Activated CD4-positive, CD25-positive, alpha-beta regulatory T cell (primary cell): ENCODE measurements at places on chromosomes 4 and X.
A peak's percentile ranks its signal among the peaks of the same experiment; 100 is the strongest.

- DNase-seq, result no peak
Measured at GRCh38 chr4:42391981-42392380, 5.3 kb upstream of the SHISA3 start.

- no peak for DNase-seq
Measured at GRCh38 chr4:19520939-19521520, 730.7 kb upstream of the SLIT2 start.

- no peak for DNase-seq
Measured at GRCh38 chr4:96146686-96147085, 306.8 kb downstream of the PDHA2 start.

DNA sequence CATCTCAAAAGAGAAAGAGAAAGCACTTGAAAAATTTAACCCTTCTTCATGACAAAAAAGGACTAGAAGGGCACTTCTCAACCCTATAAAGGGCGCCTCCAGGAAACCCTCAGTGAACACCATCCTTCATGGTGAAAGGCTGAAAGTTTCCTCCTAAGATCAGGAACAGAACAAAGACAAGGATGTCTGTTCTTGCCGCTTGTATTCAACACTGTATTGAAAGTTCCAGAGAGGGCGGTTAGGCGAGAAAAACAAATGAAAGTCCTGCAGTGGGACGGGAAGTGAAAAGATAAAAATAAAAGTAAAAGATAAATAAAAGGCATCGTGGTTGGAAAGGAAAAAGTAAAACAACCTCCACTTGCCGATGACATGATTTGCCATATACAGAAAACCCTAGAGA is 50.9 kb downstream of the RNF212 start:
- DNase-seq, result no peak

- DNase-seq, result no peak
Measured at GRCh38 chr4:163495900-163496299, 1.4 kb downstream of the TMA16 start.

GRCh38 chrX:25241461-25241860 is 225.7 kb upstream of the ARX start:
- no peak for DNase-seq

GRCh38 chrX:154059231-154059630 is 38.3 kb downstream of the MECP2 start:
- no peak for DNase-seq

- DNase-seq, result no peak
Measured at GRCh38 chr4:152211936-152212653, 323.8 kb downstream of the FBXW7 start.

DNA sequence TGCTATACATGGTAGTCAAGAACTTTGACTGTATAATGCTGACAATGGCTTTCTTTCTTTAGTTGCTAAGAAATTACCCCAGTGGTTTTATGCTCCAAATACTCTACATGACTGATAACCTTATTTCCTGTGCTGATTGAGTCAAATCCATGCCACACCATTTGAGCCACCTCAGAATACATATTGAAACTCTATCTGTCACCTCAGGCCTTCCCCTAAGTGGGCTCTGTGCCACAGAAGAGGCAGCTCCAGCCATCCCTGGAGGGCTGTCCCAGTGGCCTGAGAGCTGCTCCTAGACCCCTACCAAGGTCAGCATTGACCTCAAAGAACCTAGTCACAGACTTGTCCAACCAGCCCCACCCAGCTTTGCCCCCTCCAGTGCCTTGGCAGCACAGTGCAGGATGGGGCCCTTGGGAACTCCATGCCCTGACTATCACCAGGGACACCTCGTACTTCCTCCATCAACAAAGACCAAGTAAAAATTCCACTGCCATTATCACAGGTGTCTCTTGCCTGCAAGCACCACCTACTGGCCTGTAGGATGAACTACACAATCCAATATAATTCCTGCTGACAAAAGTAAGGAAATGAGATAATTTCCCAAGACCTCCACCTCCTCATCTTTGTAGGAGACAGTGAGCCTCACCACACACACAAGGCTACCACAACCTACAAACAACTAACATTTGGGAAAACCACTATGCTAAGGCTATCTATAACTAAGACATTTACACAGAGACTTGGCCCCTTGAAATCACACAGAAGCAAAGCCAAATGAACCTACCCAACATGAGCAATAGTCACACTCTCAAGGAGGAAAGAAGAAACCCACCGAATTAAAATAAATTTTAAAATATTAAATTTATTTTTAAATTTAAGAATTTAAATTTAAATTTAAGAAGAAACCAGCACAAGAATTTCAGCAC is 239.9 kb downstream of the NKX6-1 start:
- no peak for DNase-seq

- DNase-seq, result no peak
Measured at GRCh38 chr4:135497563-135498152, 1296.1 kb upstream of the PABPC4L start.

DNA sequence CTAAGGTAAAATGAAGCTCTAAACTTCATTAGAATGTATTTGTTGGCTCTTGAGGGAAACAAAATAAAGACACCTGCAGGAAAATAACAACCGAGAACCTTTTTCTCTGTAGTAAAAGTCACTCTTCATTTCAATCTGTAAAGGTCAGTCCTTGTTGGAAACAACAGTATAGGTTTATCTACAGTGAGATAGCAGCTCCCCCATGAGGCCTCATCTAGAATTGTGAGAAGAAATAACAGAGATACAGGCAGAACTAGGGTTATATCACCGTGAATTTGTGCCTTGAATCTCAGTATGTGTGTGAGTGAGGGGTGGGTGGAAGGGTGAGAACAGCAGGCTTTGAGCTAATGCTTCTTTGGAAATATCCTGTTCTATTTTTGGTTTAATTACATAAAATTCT is 107.8 kb upstream of the FMR1 start:
- no peak for DNase-seq

DNA sequence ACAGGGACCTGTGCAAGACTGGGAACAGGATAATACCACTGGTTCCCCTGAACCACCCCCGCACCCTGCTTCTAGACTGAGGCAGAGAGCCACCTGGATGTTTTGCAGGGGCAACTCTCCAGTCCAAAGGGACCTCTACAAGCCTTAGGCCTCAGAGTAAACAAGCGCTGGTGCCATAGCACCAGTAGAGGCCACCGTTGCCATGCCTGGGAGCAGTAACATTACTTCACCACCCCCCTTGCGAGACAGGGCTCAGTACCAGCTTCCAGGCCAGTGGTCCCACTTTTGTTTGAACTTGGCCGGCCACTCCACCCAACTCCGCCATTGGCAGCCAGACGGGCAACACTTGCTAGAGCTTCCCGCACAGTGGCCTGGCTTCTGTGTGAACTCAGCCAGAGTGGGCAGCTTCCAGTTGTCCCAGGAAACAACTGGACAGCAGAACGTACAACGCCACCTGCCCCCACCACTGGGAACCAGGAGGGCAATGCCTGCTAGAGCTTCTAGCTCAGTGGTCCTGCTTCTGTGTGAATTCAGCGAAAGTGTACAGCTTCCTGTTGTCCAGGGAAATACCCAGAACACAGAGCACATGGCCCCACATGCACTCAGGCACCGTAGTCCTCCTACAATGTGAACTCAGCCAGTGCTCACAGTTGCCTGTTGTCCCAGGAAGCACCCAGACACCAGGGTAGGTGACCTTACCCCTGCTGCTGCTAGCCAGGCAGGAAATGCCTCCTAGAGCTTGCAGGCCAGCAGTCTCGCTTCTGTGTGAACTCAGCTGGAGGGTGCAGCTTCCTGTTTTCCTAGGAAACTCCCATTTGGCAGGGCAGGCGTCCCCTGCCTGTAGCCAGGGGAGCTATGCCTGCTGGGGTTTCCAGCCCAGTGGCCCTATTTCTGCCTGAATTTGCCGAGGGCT is 39.9 kb upstream of the PCDH19 start:
- no peak for DNase-seq

GRCh38 chr4:155543126-155543765 is 123.4 kb upstream of the GUCY1A1 start:
- DNase-seq, result no peak

- DNase-seq, result no peak
Measured at GRCh38 chr4:88893961-88894360, 163.0 kb downstream of the FAM13A start.

GRCh38 chr4:3243136-3243780 is 5.7 kb upstream of the MSANTD1 start:
- DNase-seq, result no peak

DNA sequence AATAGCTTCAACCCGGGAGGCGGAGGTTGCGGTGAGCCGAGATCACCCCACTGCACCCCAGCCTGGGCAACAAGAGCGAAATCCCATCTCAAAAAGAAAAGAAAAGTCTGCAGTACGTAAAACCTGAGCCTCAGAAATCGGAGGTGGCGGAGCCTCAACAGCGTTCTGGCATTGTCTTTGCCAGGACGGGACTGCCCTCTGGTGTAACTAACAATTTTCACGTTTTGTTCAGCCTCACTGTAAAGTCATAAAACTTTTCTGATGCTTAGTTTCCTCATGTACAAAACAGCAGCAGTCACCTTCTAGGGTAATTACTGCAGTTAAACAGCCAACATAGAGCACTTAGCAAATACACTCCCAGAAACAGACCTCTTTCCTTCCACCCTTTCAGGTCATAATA is 121.7 kb downstream of the RBM47 start:
- DNase-seq, result no peak

DNA sequence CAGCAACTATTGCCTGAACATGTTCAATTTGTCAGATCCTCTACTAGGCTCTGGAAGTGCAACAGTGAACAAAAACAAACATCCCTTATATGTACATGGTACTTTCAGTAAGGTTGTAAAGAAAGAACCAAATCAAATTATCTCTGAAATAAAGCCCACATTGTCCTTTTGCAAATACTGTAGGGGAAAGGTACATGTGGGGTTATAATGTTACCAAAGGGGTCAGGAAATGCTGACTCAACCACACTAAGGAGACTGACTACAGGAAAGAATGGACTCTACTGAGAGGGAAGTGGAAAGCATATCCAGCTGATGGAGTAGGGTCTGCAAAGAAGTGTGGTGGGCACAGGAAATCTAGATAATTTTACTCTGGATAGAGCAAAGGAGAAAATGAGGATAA is 61.5 kb downstream of the PCDH18 start:
- DNase-seq, result no peak

DNA sequence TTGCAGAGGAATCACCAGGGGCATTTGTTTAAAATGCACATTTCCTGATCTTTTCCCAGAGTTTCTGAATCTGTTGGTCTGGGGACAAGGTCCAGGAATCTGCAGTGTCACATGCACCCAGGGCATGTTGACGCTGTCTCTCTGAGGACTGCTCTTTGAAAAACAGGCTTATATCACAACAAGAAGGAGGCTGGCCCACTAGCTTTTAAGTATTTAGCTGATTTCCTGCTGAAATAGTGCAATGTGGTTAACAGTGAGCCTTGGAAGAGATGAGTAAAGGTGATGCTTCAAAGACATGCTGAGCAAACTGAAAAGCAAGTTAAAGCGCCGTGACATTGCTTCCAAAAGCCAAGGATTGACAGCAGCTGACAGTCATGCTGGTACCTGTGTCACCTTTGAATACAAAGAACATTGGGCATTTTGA is 18.6 kb upstream of the SEPSECS start:
- no peak for DNase-seq

- peak; percentile 14 for DNase-seq
Measured at GRCh38 chr4:13541720-13542576, 2.4 kb downstream of the NKX3-2 start.

DNA sequence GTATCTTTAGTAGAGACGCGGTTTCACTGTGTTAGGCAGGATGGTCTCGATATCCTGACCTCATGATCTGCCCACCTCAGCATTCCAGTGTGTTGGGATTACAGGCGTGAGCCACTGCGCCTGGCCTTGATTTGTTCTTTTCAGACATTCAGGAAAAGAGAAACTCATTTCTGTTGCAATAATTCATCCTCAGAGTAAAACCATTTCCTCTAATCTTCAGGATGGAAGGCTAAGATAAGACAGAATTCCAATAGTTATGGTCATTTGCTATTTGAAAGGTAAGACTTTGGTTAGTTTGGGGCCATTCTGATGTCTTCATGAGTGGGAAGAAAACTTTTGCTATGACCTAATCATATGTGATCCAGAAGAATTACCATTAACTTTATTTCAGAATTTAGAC is 83.0 kb downstream of the LRP2BP start:
- no peak for DNase-seq

- no peak for DNase-seq
Measured at GRCh38 chr4:102730968-102731533, 29.7 kb downstream of the MANBA start.
